ENCODE measurements at places on chromosomes 16 and 17. TPM values are rescaled to one million over a fixed set of nuclear protein-coding genes. Genes with fewer than 3 reads are reported as not detected.

DNA sequence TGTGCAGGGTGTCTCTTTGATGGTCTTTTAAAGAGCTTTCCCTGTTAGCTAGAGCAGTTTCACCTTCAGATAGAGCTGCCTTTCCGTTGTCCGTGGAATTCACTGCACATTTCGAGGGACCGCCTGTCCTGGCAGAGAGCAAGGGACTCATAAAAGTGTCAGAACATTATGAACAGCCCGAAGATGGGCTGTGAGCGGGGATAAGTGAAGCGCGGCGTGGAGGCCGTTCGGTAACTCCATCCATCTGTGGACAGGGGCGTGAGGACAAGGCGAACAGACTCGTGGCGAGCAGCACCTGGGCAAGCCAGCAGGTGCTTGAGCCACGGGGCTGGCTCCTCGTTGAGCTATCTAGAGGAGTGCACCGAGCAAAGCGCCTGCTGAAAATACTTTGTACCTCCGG lies 371.2 kb downstream of the MAF start:
- DNase-seq = no peak

Gene SMPD3
- total RNA-seq = not detected

Gene HSD17B1
- 0.75 TPM for total RNA-seq

Gene CCL7
- not detected for total RNA-seq

DNA sequence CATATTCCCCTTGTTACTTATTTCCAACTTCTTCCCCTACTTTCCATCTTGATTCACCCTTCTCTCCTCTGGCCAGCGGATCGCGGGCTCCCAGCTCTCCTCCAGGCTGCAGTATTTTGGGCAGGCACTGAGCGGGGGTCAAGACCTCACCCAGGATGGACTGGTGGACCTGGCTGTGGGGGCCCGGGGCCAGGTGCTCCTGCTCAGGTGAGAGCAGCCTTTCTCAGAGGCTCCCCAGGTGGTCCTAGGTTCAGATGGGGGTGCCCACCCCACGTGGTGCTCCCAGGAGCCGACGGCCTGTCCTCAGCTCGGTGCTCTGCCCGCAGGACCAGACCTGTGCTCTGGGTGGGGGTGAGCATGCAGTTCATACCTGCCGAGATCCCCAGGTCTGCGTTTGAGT lies 16.0 kb downstream of the ITGAX start:
- no peak for DNase-seq

Gene KLHL10
- not detected for total RNA-seq

Data from epithelial cell of proximal tubule (primary cell).